ENCODE measurements at places on chromosomes 2 and 18.

DNA sequence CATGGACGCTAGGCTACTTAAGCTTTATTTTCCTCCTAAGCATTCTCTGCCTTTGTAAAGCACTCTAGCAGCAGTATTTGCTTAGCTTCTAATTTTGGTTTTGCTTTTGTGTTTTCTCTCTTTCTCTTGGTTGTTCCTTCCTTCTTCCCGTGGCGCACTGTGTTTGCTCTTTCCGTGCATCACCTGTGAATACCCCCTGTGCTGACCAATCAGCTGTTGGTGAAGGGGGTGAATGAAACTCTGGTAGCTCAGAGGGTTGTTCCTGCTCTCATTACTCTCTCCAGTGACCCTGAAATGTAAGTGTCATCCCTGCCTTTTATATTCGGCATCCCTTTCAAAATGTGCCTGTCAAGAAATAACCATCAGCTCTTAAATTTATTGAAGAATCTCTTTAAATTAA, 45.5 kb upstream of the TNFRSF11A start:
- peak; percentile 29 for DNase-seq

DNA sequence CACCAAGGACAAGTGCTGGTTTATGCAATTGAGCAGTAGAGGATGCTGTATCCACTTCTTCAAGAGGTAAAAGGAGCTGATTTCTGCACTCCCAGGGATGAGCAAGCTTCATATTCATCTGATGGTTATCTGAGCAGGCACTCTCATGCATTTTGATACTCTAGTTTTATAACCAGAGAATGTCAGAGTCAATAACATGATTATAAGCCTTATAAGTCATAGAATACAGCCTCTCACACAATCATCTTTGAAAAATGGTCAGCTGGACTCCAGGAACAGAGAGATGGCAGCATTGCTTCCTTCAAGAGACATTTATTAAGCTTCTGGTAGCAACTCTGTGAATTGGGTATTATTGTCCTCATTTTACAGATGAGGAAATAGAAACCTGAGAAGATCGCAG, 167.1 kb downstream of the SLC8A1 start:
- DNase-seq = no peak

- no peak for DNase-seq
These were observed 626.2 kb upstream of the SETBP1 start for GRCh38 chr18:44054514-44054913.

- DNase-seq = no peak
These were observed 156.9 kb downstream of the GRB14 start for GRCh38 chr2:164464376-164464775.

- no peak for DNase-seq
These were observed 31.0 kb downstream of the DYSF start for GRCh38 chr2:71484354-71484753.

DNA sequence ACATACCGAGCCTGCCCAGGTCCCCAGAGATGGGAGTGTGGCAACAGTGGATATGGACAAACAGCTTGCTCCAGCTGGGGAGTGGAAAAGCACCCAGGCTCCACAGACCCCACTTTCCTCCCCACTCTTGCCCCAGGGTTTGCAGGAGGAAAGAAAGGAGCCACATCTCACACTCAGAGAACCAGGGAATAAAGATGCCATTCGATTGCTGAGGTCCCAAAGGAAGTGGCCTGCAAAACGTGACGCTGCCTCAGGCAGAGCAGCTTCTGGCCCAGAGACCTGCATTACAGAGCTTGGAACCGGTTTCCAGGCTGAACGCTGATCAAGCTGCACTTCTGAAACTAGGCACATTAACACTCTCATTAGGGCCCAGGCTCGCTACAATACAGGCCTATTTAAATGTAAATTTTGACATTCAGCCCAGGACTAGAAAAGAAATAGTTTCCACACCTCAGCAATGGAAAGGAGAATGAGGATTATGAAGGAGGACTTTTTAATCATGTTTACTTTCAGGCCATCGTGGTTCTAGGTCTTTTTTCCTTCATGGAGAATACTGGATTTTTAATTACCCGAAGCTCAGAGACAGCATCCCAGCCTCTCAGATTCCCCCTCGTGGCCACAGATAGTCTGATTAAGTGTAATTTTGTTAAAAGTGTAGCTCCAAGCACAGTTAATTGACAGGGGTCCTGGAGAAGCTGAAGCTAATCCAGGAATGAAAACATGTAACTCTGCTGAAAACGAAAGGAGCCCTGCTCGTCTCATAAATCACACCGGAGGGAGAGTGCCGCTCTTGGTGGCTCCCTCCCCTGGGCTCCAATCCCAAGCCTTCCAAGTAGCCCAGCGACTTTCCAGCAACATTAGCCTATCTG, 221.3 kb upstream of the RAB6C start:
- DNase-seq = no peak

DNA sequence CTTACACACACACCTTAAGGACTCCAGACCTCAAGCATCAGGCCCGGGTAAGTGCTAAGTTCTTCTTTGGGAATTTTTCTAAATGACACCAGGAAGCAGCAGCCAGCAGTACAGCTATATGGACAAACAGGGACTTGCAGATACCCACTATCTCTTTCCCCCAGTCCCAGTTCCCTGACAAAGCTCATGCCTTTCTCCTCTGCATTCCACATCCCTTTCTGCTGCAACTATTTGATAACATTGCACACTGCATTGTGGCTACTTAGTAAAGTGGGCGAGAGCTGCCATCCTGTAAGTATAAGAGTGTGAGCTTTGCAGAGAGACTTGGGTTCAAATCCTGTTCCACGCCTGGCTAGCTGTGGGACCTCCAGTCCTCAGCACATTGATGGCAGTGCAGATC, 14.0 kb upstream of the CD226 start:
- DNase-seq = no peak

DNA sequence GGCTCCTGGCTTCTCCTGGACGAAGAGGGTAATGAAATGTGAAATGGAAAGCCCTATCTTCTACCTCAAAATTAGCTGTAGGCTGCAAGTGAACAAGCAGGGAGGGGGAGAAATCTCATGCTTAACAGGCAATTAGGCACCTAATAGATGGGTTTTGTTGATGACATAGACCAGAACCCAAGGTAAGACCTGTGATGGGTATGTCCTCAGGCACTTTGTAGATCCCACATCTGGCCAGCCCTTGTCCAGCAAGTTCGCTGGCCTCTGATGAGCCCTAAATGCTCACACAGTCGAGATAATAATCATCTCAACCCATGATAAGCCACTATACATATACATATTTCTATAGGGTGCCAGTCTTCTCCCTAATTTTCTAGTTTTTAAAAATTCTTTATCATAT, 82.6 kb downstream of the MARCO start:
- DNase-seq = no peak

DNA sequence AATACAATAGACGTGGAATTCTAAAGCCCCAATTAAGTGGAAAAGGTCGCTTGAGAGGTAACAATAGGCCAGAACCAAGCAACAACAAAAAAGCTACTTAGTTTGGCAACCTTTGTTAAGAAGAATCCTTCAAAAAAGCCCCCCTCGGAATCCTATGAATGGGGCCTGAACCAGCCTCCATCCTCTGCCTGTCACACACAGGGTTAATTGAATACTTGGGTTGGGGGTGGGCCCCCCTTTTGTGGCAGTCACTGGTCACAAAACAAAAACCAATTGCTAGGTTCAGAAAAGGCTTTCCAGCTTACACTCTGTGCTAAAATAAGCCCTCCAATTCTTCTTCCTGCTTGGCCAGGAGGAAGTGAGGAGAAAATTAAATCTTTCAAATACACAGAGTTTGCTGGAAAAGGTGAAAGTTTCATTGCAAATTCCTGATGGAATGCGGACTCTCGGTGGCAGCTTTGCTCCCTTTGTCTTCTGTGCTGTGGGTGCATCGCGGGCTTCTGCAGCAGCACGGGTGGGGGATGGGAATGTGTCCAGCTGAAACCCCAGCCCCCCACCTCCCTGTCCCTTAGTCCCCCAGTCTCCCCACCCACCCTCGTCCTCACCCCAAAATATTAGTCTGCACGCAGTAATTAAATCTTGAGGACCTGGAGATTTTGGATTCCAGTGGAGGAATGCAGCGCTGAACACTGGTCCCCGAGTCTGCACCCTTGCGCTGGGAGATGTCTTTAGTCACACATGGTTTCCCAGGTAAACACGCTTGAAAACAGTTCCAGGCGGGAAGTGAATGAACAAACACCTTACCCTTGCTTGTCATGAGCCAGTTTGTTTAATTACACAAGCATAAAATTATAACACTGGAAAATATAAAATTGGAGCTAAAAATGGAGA, 254.3 kb downstream of the SOX11 start:
- no peak for DNase-seq

DNA sequence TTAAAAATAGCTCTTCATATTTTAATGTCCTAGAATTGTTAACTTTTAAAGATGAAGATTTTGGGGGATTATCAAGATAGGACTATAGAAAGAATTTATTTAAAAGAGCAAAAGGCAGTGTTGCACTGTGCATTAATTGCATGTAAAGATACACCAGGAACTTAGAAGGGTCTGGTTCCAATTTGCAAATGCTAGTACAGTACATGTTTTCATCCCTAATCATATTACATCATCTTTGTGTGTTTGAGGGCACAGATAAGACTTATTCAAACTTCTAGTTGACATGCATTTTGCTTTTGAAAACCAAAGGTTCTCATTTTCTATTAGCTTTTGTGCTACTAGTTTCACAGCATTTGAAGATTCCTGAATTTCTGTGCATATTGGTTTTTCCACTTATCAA, 231.7 kb upstream of the LYPD1 start:
- DNase-seq = no peak
